ENCODE measurements at places on chromosomes 2 and 18.

- peak; percentile 99 for DNase-seq
Measured at GRCh38 chr2:230793572-230794359, 71.0 kb upstream of the ITM2C start.

- no peak for DNase-seq
Measured at GRCh38 chr2:20592106-20593071, 58.5 kb downstream of the HS1BP3 start.

- peak; percentile 51 for DNase-seq
Measured at GRCh38 chr2:168208652-168209051, 38.7 kb downstream of the STK39 start.

DNA sequence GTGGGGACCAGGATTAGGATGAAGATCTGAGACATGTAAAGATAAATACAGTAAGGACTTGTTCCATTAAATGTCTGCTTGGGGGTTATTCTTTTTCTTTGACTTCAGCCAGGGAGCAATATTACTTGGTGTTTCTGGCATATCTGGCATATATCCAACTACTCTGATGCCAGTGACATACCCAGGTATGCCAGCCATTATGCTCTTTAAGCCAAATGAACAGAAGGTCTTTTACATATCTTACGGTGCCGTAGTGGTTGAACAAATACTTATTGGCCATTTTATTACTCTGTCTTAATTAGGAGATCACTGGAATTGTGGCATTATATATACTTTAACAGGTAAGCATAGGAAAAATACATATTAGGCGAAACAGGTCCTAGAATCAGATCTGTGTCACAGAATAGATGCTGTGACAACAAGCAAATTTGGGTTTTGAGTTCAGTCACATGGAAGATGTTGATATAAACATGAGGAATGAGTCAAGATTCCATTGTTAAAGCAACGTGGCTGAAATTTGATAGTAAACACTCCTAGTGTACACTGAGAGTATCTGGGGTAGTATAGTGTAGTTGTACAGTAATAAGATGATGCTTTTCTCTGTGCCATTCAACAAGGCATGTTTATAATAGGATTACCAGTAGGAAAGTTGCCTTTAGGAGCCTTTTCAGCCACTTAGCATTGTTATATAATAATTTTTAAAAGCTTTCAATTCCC, 62.6 kb downstream of the KCTD18 start:
- DNase-seq = no peak

DNA sequence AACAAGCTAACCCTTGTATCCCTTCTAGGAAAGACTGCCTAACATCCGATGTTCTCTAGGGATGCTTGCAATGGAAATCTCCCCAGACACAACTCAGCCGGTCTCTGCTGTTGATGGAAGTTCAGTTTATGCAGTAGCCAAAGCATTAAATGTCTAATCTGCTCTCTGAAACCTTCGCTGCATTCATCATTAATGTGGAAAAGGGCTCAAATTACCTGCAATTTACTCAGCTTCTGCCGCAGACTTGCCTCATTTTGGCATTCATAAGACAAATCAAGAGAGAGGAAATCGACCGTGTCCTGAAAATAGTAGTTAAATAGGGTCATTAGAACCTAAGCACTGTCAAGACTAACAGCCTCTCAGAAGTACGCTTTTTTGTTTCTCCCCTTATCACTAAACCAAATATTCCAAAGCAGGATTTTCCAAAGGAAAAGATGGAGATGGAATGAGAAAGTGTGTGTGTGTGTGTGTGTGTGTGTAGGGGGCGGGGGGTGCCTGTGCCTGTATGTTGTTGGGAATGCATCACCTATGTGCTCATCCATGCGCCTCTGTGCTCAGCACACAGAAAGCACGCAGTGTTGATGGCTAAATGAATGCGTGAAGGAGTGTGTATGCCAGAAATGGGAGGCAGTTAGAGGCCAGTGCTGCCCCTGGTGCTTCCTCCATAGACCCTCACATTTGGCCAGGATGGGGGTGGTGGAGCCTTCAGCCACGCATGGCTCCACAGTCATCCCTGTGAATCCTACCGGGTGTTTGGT, 7.4 kb downstream of the LCT start:
- DNase-seq = no peak

- DNase-seq = no peak
Measured at GRCh38 chr2:86491088-86491487, 49.9 kb downstream of the KDM3A start.

DNA sequence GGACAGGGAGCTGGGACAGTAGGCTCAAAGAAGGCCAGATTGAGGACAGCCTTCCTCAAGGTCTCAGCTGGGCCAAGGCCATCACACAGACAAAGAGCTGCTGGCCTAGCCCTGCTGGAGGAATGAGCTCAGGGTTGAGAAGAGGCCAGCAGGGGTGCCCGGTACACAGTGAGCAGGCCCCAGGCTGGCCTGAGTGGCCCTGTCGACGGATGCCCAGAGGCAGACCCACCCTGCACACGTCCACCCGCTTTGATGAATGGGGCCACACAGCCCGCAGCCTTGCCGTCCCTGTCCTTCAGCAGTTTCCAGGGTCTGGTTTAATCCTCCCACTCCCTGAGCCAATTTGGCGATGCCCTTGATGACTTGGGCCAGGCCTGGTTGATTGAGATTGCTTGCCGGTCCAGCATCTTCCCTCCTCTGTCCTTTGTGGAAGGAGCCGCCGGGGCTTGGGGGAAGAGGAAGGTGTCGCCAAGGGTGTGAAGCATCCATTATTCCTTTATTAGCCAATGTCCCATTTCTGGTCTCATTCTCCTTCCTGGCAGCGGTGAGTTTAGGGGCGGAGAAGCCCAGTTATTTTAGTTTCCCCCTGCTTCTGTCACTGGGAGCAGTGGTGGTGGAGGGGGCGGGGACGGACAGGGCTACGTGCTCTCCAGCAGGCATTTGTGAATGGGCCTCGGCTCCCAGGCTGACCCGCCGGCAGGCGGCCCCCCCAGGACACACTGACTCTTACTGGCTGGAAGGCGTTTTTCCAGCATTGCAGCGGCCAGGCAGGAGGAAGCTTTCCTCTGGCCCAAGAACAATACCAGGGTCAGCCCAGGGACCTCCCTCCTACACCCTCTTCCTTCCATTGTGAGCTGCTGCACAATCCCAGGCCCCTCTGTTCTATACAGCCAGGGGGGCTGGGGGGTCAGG, 141.8 kb downstream of the CTIF start:
- DNase-seq = peak; percentile 42

DNA sequence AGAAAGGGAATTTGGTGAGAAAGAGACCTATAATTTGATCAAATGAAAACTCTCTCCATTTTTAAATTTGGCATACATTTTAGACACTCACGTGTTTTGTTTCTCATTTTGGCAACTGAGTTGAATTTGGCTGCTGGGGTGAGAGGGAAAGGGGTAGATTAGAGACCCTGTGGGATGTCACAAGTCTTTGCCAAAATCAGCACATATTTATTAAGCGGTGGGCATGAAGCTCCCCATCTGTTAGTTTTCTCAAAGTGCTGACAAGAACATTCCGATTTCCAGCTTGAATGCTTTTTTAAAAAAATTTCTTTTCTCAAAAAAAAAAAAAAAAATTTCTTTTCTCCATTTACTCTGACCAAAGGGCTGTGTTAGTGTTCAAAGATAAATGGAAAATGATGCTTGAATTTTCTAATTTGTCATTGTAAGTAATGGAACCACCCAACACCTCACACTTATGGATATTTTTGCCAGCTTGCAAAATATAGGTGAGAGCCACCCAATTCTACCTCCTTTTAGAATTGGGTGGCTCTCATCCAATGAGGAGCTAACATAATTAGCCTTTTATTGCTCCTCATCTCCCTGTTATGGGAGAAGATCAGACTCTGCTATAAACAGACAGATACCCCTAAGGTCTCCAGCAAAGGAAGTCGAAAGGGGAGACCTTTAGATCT, 222.9 kb upstream of the FN1 start:
- DNase-seq = no peak

DNA sequence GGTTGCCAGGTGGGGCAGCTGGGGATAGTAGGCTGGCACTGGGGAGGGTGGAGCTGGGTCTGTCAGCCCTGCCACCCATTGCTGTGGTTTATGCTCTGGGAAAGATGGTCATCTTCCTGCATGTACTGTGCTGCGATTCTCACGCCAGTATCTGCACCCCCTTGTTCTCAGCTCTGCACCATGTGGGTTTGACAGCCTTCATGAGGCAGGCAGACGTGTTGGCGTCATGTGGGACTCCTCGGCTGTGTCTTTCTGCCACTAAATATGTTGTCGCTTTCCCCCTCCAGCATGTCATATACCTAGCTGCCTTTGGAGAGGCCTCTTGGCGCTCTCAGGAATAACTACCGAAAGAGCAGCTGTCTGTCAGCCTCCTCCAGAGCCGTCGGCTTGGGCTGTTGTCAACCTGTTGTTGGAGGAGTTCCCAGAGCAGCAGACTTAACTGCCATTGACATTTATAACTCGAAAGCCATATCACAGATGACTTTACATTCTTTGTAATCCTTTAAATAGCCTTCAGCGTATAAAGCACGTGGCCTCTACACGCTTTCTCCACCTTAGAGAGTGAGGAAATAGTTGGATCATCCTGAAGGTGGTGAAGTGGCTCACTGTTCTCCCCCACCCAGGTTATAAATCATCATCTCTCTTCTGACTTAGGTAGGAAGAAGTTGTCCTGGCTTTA, 80.4 kb upstream of the MGAT5 start:
- no peak for DNase-seq

DNA sequence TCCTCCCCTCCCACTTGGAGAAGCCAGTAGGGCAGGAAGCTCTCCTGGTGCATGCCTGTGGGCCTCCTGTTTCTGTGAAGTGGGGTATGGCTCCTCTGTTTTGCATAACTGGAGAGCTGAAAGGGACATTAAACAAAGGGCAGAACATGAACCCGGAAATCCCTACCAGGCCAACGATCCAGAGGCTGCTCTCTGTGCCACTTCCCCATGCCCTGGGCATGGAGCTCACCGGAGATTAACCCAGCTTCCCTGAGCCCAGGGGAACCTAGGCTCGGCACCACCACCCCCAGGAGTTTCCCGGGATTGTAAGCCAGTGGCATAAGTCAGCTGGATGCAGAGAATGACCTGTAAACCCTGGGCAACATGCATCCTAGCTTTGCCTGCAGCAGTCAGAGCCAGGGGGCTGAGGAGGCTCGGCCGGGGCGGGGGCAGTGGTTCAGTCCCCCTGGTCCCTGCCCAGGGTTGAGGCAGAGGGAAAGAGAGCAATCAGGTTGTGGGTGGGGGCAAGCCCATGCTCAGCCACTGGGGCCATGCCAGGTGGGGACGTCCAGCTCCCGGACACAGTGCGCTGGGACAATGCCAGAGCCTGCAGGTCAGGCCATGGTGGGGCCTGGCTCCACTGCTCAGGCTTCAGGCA, 49.5 kb downstream of the TIMM21 start:
- DNase-seq = no peak

DNA sequence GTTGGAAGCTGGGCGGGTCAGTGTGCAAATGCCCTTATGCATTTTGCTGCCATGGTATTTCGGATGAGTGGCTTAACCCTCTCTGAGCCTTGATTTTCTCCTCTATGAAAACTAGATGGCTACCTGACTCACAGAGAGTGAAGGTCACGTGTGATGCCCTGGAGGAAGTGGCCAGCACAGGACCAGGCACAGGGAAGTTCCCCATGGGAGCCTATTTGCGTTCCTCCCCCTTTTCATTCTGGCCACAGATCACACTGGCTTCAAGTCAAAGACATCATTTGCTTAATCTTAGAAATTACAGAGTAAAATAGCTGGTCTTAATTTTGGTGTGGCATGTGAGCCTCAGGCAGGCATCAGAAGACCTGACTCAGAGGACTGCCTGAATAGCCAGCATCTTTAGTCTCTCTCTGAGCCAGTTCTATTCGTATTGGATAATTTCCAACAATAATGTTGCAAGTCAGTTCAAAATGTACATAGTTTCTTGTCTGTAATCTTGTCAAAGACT, 57.6 kb upstream of the CD302 start:
- DNase-seq = peak; percentile 18

- peak; percentile 19 for DNase-seq
Measured at GRCh38 chr2:217753460-217754200, 249.2 kb downstream of the TNS1 start.

GRCh38 chr2:240014327-240014726, 10.8 kb downstream of the NDUFA10 start:
- no peak for DNase-seq

DNA sequence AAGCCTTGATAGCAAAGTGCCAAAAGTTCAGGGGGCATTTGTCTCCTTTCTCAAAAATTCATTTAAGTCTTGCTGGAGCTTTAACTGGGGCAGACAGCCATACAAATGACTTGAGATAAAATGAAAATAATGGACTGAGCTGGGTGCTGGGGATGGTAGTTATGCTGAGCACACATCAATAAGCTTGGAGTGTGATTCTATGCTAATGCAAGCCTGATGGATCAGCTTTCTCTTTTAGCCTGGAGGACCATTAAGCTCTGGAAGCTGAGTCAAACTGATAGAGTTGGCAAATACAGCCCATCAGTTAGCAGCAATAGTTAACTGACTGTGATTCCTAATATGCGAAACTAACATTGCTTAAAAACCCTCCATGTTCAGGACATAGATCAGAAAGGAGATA, 98.0 kb downstream of the CAMKMT start:
- DNase-seq = no peak

DNA sequence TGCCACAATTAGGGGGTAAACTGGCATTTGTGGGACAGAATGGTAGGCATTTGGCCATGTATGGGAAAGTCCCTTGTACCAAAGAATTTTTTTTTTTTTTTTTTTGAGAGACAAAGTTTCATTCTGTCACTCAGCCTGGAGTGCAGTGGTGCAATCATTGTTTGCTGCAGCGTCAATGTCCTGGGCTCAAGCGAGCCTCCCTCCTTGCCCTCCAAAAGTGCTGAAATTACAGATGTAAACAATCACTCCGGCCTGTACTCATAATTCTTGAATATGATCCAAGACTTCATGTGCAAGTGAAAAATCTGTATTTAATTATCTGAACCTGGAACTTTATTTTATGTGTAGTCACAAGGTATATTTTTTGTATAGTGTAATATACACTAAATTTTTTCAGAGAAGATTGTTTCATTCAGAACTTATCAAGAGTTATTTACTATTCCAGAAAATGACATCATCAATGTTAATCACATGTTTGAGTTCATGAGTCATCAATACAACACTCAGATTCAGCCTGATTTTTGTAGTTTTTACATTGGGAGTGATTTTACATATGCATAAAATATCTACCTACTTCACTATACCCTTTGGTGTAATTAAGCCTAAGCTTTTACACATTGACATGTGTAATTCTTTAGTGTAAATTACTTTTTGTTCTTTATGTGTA, 138.7 kb upstream of the L3MBTL4 start:
- DNase-seq = no peak

GRCh38 chr2:214246417-214246816, 164.4 kb upstream of the VWC2L start:
- DNase-seq = no peak

DNA sequence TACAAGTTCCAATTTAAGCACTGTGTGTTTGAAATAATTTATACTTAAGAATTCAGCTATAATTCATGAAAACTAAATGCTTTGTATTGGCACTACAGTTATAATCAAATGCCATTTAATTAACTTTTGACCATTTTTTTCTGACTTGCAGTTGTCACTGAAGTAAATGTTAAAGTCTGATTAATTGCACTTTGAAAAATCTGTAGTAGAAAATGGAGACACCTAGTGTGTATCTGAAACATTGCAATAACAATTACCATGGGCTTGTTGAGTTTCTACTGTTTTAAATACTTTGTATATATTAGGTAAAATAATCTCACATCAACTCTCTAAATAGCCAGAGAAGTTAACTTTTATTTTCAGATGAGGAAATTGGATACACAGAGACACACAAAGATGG, 458.6 kb upstream of the FSIP2 start:
- DNase-seq = peak; percentile 30

GRCh38 chr2:43114210-43114609, 112.2 kb downstream of the ZFP36L2 start:
- peak; percentile 32 for DNase-seq

GRCh38 chr2:24616616-24617015, 125.6 kb downstream of the NCOA1 start:
- no peak for DNase-seq
